ENCODE measurements at places on chromosomes 3 and 15.

DNA sequence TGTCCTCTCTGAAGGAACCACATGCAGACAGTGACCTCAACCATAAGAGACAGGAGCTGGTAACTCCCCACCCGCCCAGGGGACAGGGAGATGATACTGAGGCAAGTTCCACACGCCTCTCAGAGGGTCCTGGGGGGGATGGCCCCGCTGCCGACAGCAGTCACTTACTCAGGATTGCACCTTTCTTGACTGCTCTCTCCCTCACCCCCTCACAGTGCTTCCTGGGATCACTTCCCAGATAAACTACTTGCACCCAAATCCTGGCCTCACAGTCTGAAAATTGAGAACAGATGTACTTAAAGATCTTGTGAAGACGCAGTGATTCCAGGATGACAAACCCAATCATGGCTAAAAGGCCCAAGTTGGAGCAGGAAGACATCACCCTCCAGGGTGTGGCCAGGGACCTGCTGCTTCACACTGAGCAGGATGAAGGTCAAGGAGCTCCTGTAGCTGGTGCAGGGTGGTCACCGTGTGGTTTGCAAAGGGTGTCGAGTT is 207.6 kb downstream of the ADAMTS17 start:
- no peak for DNase-seq

- no peak for DNase-seq
Observed at GRCh38 chr3:18190646-18191045, 234.5 kb downstream of the SATB1 start.

- no peak for DNase-seq
Observed at GRCh38 chr15:101052031-101052620, 133.0 kb downstream of the LRRK1 start.

DNA sequence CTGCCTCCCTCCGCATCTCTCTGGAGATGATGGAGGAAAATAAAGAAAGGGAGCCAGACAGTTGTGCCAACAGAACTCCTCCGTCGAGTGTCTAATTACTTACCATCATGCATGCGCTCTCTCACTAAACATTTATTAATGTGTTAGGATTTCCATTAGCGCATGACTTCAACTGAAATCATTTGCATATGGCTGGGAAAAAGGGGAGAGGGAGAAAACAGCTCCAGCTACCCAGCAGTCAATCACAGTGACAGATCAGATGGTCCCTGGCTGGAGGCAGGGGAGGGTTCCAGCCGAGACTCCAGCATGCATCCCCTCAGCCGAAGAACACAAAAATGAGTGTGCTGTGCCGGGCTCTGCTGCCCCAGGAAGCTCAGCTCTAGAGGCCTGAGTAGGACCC is 6.8 kb upstream of the RHO start:
- no peak for DNase-seq

- peak; percentile 20 for DNase-seq
Observed at GRCh38 chr3:36911990-36912804, 32.7 kb downstream of the TRANK1 start.

DNA sequence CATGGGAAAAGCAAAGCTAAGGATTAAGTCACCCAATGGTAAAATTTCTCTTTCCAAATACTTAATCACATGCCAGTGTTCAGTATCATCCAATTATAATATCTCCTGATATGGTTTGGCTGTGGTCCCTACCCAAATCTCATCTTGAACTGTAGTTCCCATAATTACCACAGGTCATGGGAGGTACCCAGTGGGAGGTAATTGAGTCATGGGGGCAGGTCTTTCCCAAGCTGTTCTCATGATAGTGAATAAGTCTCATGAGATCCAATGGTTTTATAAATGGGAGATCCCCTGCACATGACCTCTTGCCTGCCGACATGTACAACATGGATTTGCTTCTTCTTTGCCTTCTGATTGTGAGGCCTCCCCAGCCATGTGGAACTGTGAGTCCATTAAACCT is 26.1 kb upstream of the NMB start:
- DNase-seq = no peak

DNA sequence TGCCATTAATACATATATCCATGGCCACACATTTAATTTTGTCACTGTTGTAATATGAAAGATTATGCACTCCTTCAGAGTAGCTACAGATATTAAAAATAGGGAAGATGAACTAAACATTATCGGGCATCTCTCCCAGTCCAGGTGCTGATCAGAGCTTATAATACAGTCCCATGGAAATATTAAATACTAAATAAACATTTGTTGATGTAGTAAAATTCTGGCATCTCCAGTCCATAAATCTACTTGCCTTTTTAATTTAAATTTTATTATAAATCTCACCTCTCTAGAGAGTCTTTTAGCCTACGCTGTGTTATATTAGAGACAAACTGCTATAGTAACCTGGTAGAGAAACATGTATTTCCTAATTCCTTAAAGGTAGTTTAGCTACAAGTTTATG is 297.6 kb downstream of the GRM7 start:
- DNase-seq = no peak

- no peak for DNase-seq
Observed at GRCh38 chr3:83625261-83625660, 1333.5 kb upstream of the CADM2 start.

- no peak for DNase-seq
Observed at GRCh38 chr3:123449997-123450604, 1.2 kb upstream of the ADCY5 start.

DNA sequence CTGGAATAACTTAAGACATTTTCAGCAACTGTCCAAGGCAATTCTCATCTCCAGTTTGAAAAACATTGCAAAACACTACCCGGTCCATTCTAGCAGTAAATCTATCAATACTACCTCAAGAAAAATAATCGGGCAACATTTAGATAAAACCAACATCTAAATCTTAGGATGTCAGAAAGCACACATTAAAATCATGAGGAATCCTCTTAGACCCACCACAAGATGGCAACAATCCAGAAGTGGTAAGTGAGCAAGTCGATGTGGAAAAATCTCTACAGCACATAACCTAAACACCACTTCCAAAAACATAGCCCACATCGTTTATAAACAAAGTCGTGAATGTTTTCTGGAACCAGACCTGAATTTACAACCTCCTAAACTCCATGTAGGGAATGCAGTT is 5.7 kb downstream of the PLCH1 start:
- no peak for DNase-seq

DNA sequence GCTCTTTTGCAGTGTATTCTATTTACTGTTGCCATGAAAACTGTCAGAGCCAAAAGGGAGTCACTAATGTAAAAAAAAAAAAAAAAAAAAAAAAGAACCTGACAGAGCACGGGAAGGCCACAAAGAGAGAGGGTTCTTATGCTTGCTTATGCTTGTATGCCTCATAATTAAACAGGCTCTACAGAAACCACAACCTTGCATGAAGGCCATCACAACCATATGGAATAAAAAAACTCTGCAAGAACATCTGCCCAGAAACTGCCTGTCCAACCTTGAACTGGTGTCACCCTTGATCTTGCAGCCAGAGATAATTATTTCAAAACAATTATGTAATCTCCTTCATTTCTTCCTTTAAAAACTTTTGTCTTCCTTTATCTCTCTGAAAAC is 50.1 kb downstream of the CFAP20DC start:
- DNase-seq = no peak

- DNase-seq = no peak
Observed at GRCh38 chr3:134446800-134447199, 39.0 kb downstream of the ANAPC13 start.

GRCh38 chr3:149815321-149815720 is 2.3 kb downstream of the RNF13 start:
- DNase-seq = no peak

GRCh38 chr3:17360991-17361390 is 381.4 kb downstream of the TBC1D5 start:
- DNase-seq = no peak

- no peak for DNase-seq
Observed at GRCh38 chr15:92074101-92074500, 220.6 kb downstream of the SLCO3A1 start.

DNA sequence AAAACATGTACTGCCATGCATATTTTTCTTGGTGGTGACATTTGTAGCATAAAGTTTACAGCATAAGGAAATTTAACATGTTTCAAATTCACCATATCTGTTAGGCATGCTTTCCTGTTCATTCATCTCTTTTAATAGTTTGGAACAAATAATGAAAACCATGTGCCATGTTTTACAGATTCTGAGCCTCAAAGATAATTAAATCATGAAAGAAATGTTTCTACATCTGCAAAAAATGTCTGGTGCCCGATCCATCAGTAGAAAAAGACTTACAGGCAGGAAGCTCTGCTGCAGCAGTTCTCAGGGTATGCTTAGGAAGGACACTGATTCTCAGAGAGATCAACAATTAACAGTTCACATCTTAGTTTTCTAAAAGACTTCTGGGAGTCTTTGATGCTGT is 316.2 kb downstream of the IL5RA start:
- no peak for DNase-seq

DNA sequence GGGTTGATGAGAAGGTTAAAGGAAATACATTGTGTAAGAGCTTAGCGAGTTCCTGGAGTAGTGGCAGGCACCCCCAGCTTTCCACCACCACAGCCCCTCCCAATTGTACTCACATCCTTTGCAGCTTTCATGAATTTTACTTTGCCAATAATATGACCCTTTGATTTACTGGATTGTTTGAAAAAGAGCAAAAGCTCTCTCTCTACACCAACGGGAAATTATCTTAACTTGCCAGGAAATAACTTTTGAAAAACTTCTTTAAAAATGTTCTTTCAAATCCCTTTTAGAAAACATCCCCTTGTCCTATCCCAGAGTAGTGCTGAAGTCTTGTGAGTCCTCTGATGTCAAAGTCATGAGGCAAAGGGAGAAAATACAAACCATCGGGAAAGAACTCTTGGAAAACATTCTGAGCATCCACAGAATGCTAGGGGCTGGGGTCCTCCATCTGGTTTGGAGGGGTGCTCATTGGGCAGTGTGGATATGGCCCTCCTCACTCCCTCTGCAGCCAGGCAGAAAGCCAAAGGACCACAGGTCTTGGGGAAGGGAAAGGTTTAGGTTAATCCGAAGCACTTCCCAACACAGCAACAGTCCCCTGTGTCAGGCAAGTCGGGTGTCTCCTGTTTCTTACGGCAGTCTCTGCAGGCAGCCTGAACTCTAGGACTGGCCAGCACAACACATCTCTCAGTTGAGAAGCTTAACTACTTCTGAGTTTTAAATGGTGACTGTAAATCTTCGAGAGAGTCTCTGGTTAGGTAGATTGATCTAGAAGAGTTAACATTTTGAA is 36.5 kb downstream of the BOC start:
- no peak for DNase-seq

DNA sequence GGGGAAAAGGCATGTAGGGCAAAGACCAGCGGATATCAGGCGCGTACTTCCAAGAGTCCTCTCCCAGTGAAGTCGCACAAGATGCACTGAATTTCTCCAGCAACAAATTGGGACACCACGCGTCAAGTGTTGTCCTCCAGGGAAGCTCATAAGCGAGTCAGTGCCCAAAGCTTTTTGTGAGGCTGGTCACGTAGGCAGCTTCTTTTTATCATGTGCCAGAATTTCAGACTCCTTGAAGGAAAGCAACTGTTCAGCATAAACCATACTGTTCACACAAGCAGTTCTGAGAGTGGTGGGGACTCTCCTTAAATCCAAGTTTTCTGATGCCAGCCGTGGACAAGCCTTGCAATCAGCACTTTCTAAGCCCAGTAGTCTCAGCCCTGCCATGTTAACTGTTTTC is 10.1 kb upstream of the FSTL1 start:
- DNase-seq = no peak

DNA sequence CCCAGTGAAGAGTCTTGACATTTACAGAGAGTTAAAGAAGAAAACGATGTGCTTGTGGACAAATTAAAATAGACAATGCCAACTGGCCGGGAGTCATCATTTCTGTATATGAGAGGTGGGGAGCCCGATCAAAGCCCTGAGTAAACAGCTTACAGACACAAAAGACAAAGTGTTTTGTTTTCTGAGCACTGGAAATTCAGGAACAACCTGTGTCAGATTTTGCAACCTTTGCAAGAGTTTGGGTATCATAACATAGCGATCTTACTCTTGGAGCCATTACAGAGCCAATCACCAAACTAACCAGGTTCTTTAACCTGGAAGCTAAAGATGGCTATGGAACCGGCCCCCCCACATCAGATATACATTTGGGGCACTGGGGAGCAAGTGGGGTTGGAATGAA is 101.9 kb upstream of the LRIG1 start:
- no peak for DNase-seq

DNA sequence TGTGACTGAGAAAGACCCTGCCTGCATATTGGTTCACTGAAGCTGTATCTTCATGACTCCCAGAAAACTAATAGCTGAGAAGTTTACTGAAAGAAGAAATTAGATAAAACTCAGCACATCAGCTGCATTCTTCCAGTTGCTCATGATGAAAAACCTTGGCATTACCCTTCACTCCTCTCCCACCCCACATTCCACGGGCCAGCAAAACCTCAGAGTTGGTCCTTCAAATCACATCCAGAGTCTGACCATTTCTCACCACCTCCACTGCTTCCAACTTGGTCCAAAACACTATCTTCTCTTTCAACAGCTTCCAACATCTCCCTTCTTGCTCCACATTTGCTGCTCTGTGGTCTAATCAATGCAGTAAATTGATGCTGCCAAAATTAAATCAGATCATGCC is 97.1 kb downstream of the CD47 start:
- no peak for DNase-seq

All from activated T-cell treated with anti-CD3 and anti-CD28 coated beads for 4 hours (primary cell).